ENCODE measurements at places on chromosomes 3 and 15. TPM values are rescaled to one million over a fixed set of nuclear protein-coding genes. Genes with fewer than 3 reads are reported as not detected.

DNA sequence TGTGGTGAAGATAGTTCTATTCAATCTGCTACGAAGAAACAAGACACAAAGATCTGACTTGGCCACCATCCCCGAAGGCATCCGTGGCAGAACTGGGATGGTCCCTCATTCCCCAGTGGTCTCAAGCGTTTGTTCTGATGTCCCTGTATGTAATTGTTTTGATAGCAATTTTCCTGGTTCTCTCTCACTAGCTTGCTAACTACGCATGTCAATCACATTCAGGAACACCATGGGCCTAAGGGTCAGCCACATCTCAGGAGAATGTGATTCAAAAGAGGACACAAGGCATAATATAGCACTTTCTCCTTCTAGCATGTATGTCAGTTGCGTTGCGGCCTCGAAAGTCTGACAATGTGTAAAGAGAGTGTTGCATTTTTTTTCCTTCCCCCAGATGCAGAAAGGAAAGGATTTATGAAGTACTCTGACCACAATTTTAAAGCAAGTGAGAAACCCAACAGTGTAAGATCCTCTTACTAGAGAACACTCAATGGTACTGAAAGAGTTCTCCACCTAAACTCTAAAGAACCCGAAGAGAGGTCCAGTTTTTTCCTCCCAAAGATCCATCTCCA is 32.0 kb upstream of the TCF12 start:
- DNase-seq, result no peak

GRCh38 chr3:98021830-98022560 is 13.1 kb downstream of the GABRR3 start:
- no peak for DNase-seq

GRCh38 chr3:197430934-197431333 is 124.8 kb downstream of the BDH1 start:
- no peak for DNase-seq

DNA sequence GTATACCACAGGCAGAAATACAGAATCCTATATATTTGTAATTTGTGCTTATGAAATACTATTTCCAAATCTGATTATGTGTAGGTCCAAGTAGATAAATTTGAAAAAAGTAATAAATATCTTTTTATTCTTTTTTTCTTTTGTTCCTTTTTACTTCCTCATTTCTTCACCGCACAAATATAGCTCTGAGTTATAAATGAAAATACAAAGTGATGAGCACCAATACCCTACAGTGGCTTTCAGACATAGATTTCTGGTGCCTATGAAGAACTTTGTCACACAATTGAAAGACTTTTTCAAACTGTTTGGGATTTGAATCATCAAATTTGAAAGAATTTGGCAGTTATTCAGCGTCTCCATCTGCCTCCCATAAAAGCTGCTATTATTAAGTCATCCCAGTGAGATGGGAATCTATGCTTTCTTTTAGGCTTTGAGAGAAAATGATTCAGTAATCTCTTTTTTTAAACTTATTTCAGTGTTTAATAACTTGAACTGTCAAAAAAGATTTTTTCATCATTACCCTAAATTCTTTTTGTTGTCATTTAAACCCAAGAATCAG is 363.6 kb upstream of the GOLIM4 start:
- no peak for DNase-seq

GRCh38 chr15:70698426-70698825 is 64.9 kb downstream of the UACA start:
- DNase-seq, result no peak

Gene TLE3
- total RNA-seq, result 79.4 TPM

Gene C2CD4A
- 0.16 TPM for total RNA-seq

DNA sequence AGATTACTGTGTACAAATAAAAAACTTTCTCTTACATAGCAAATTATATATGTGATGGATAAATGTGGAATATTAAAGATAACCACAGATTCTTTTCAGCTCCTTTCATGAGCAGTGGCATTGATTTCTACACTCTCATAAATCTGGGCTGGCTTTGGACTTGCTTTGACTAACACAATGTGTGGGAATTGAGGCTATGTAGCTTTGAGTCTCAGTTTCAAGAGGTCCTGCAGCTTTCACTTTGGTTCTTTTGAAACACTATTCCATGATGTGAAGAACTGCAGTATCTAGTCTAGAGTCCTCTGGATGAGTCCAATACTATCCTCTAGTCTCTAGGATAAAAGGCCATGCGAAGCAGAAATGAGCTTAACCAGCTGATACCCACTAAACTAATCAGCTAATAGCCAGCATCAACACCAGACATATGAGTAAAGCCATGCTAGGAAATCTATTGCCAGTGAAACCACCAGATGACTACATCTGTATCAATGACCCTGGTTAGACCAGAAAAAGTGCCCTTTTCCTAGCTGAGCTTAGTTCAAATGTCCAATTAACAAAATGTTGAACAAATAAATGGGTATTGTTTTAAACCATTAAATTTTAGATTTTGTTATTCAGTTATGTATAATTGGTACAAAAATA is 274.9 kb upstream of the ZPLD1 start:
- DNase-seq, result no peak

Gene TMCC1
- 91.6 TPM for total RNA-seq

Gene ABHD6
- total RNA-seq, result 30.1 TPM

Gene ANKDD1A
- 15.6 TPM for total RNA-seq

GRCh38 chr3:138916824-138917223 is 30.1 kb downstream of the FOXL2 start:
- no peak for DNase-seq

GRCh38 chr15:60458721-60459120 is 20.2 kb downstream of the ICE2 start:
- no peak for DNase-seq

DNA sequence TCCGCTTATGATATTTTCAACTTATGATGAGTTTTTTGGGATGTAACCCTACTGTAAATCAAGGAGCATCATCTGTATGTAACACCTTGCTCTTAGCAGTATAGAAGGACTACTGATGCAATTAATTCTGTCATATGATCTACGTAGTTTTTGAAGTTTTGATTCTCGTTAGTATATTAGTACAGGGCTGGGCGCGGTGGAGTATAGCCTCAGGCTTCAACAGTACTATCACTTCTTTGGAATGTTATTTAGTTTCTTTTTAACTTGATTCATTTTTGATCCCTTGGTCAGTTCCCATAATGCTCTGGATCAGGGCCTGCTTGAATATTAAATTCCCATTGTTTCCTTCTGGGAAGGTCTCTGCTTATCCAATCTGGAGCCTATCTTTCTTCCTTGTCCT is 23.9 kb upstream of the AP4E1 start:
- DNase-seq, result no peak

Gene CALML4
- total RNA-seq, result 2.2 TPM

DNA sequence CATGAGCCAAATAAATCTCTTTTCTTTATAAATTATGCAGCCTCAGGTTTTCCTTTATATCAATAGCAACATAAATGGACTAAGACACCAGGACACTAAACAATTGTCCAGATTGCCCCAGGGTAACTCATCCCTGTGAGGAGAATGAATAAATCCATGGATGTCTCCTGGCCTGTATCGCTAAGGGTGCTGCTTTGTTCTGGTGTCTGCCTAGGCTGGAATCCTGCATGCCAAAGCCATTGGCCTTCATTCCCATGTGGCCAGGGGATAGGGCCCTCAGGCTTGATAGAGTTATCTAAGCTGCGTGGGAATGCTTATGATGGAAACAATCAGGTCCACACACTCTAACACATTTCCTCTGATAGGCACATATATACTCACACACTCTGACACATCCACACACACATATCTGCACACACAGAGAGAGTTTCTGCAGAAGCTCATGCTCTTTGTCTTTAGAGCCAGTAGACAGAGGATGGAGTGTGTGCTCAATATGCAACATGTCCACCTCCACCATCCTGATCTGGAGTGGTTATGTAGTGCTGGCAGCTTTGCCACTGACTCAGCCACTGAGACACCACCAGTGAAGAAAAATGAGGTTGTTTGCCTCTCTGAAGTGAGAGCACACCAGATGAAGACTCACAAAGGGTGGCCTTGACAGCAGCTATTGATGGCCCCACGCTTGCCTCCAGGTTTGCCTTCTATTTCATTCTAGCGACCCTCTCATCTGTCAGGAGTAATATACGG is 24.0 kb upstream of the DGKG start:
- peak; percentile 11 for DNase-seq

GRCh38 chr3:46114323-46114988 is 87.2 kb upstream of the XCR1 start:
- no peak for DNase-seq

- no peak for DNase-seq
Observed at GRCh38 chr15:51185213-51186159, 90.8 kb upstream of the TNFAIP8L3 start.

GRCh38 chr3:101377796-101378195 is 57.4 kb upstream of the IMPG2 start:
- no peak for DNase-seq

GRCh38 chr15:58332676-58333400 is 99.0 kb upstream of the LIPC start:
- no peak for DNase-seq

GRCh38 chr3:172461530-172462138 is 13.4 kb upstream of the GHSR start:
- no peak for DNase-seq

DNA sequence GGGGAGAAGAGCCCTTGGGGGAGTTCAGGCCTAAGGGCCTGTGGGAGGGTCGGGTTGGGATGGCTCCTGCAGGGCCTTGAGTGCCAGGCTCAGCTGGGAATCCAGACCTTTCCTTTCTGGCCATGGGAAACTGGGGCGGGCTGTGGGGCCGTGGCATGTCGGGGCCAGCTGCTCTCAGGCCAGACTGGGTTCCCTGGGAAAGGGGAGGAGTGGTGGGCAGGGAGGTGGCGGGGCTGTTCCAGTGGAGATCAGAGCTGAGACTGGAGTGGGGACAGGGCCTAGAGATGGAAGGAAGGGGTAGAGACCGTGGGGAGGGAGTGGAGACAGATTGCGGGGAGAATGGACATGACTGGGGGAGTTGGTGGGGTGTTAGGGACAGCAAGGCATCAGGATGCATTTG is 20.3 kb downstream of the FBLN2 start:
- DNase-seq, result no peak

- DNase-seq, result no peak
Observed at GRCh38 chr3:50417637-50418033, 58.3 kb upstream of the TMEM115 start.

- no peak for DNase-seq
Observed at GRCh38 chr3:16400106-16400931, 113.2 kb downstream of the RFTN1 start.

DNA sequence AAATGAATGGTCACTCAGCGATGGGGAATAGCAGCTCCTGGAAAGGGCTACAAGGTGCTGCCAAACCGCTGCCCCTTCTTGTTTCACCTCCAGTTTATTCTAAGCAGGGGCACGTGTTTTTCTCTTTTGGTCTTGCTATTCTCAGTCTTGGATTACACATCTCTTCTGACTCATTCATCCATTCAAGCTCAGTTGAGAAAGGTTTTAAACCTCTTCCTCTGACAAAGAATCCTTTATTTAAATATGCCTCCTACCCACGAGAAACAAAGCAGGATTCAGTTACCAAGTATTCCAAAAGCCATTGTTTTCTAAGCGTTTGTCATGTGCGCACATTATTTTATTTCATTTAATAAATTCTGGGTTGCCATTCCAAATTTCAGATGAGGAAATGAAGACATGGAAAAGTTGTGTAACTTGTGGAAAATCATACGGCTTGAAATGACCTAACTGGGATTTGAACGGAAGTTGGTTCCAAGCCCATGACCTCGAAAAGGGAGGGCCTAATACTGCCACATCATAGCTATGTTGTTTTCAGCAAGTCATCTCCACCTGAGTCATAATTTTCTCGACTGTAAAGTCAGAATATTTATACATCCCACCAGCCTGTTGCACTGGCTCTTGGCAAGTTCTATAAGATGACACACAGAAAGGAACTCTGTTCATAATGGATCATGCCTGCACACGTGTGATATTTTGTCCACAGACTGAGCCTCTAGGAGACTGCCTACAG is 292.0 kb upstream of the SLCO3A1 start:
- peak; percentile 12 for DNase-seq

Gene LHFPL4
- 48.4 TPM for total RNA-seq

All from occipital lobe (tissue), 3 donors.